ENCODE measurements at places on chromosomes 11 and 22.

GRCh38 chr11:86488553-86488952 lies 113.9 kb downstream of the CCDC81 start:
- no peak for DNase-seq

DNA sequence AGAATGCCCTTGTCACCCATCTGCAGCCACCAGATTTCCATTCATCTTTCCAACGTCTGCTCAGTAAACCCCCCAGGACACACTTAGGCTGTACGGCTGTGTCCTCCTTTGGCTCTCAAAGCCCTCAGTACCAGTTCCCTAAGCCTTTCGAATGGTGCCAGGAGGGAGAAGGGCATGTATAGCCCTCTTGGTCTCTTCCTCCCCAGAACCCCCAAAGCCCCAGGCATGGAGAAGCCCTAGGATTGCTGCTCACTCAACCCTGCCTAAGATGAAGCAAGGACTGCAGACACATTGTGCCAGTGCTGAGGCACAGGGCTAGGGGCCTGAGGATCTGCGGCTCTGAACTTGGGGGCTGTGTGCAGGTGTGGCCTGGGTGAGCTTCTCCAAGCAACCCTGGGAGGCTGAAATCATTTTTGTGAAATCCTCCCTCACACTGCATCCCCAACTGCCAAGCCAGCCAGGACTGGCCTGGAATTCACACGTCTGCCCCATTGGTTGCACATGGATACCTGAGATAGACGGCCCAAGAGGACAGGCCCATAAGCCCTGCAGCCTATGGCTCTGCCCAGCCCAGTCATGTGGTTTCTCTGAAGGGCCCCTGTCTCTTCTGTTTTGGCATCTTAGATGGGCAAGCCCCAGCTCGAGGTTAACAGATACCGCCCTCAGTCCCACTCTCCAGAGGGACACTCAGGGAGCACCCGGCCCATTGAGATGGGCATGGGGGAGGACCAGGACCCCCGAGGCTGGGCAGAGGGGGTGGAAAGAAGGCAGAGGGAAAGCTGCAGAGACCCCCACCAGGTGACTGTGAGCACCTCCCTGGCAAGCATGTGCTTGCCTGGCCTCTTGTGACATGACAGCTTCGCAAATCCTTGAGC lies 34.0 kb downstream of the KCNQ1OT1 start:
- peak; percentile 77 for DNase-seq

DNA sequence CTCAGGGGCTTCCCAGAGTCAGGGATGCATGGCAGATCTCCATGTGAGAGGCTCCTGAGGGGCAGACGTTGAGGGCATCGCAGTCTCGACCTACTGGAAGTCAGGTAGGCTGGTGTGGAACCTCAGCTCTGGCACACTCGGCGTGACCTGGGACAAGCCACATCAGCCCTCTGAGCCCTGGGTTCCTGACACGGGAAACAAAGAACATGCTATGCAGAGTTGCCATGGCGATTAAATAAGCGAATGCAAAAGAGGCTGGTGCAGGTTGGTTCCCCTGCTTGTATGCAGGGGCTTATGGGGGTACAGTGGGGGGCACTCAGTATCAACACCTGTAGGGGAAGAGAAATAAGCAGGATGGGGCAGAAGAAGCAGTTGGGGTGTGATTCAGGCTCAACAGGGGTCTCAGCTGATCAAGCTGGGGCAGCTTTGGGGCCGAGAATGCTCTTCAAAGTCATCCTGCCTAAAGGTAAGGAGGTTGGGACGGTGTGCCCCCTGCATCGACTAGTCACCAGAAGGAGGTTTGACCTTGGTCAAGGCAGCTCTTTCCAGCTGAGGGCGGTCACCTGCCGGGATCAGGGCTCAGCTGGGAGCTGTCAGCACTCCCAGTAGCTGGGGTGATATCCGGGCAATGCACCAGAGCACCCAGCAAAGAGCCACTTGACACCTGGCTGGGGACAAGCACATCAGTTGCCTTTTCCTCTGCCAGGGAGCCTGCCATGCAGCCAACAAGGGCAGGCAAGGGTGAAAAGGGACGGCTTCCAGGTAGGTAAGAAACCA lies 442.7 kb downstream of the MIAT start:
- no peak for DNase-seq

- DNase-seq, result no peak
Observed at GRCh38 chr11:80899381-80899780, 1458.6 kb upstream of the TENM4 start.

DNA sequence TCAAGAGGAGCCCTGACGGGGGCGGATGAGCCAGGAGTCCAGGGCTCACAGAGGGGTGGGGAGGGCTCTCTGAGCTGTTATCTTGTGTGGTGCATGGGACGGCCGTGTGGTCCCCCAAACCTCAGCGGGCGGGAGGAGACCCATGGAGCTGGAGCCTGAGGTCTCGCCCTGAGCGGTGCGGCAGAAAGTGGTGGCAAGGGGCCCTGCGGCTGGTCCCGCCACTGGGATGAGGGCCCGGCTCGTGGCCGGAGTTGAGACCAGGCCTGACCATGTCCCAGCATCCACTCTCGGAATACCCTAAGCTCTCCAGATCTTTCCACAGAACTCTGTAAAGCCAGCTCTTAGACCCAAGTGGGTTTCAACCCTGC lies 22.6 kb upstream of the TTLL12 start:
- no peak for DNase-seq

DNA sequence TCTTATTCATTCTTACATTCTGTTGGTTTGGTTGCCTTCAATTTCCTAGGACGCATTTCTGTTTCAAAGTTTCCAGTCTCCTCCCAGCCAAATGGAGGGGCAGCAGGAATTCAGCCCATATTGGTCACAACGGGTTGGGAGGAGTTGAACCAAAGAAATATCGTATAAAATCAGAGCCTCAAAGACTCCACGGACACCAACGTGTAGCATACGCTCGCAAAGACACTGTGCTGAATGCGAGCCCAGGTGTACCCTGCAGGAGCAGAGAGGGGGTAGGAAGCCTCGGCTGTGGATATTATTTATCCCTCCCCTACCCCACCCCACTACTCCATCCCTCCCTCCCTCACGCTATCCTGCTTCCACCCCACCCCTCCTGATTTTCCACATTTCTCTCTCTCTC lies 15.5 kb upstream of the CCND1 start:
- no peak for DNase-seq

DNA sequence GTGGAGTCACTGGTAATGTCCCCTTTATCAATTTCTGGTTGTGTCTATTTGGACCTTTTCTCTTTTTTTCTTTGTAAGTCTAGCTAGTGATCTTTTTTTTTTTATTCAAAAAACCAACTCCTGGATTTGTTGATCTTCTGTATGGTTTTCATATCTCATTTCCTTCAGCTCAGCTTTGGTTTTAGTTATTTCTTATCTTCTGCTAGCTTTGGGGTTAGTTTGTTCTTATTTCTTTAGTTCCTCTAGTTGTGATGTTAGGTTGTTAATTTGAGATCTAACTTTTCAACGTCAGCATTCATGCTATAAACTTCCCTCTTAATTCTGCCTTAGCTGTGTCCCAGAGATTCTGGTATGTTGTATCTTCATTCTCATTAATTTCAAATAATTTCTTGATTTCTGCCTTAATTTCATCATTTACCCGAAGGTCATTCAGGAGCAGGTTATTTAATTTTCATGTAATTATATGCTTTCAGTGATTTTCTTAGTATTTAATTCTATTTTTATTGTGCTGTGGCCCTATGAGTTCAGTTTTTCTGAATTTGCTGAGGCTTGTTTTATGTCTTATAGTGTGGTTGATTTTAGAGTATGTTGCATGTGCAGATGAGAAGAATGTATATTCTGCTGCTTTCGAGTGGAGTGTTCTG lies 29.0 kb downstream of the PI4KA start:
- no peak for DNase-seq

GRCh38 chr11:57456960-57457642 lies 3.2 kb upstream of the RTN4RL2 start:
- peak; percentile 95 for DNase-seq
